ENCODE measurements at places on chromosomes 12 and 14. TPM values are rescaled to one million over a fixed set of nuclear protein-coding genes. Genes with fewer than 3 reads are reported as not detected.

The HOXC9 gene
- total RNA-seq, result 15.5 TPM

DNA sequence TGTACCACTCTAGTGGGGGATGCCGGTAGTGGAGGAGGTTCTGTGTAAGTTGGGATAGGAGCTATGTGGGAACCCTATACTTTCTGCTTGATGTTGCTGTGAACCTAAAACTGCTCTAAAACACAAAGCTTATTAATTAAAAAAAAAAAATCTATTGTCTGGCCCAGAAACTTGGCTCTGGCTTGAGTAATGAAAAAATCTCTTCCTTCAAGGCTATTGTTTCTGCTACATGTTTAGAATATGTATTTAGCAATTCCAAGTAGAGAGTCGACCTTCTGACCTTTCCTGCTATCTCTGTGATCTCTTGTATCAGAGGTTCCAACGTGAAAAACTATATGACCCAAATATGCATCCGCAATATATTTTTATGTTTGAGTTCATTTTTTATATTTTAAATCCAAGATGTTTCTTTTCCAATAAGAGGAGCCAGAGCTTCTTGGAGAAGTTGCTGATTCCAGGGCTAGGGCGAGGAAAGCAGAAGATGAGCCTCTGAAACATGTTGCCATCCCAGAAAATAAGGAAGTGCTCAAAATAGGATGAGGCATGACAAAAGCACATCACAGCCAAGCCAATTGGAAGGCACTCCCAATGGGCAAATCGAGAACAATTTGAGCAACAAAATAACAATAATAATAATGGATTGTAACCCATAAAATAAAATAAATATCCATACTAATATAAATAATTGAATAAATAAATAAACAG lies 184.6 kb upstream of the TMEM260 start:
- no peak for DNase-seq

- DNase-seq, result no peak
Measured at GRCh38 chr14:73695997-73696396, 18.2 kb downstream of the PNMA1 start.

The MLH3 gene
- total RNA-seq, result 17.9 TPM

- DNase-seq, result no peak
Measured at GRCh38 chr14:60989599-60989998, 8.6 kb downstream of the SLC38A6 start.

The RNF212B gene
- total RNA-seq, result not detected

The EIF2S3B gene
- 1.3 TPM for total RNA-seq

- peak; percentile 73 for DNase-seq
Measured at GRCh38 chr12:110039085-110039807, 9.1 kb downstream of the C12orf76 start.

The RFLNA gene
- 0.54 TPM for total RNA-seq

- no peak for DNase-seq
Measured at GRCh38 chr12:13069380-13069779, 25.2 kb downstream of the FAM234B start.

GRCh38 chr14:53470351-53471043 lies 317.4 kb upstream of the DDHD1 start:
- no peak for DNase-seq

- DNase-seq, result no peak
Measured at GRCh38 chr12:90622431-90622830, 332.5 kb downstream of the CCER1 start.

DNA sequence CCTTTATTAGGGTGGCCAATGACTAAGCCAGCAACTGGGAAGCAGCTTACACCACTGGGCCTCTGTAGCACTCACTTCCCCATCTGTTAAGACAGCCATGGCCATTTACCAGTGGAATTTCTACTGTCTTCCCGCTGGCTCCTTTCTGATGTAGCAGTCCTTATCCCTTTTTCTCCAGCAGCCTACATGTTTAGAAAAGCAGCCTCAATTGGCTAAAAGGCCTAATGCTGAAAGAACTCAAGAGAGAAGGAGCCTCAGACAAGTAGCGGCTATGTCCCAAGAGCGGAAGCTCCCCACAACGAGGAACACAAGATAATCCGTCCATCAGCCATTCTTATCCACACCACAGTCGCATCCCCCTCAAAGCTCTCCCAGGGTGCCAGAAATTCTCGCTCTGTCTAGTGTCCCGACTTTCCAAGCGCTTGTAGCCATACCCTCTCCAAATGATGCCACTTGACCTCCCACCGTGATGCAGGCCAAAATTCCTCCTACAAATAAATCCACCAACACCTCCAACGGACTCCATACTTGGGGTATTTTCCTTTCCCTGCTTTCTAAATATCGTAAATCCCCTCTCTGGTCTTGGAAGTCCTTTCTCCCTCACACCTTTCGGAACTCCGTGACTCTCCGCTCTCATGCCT lies 624 bp downstream of the M6PR start:
- DNase-seq, result no peak

DNA sequence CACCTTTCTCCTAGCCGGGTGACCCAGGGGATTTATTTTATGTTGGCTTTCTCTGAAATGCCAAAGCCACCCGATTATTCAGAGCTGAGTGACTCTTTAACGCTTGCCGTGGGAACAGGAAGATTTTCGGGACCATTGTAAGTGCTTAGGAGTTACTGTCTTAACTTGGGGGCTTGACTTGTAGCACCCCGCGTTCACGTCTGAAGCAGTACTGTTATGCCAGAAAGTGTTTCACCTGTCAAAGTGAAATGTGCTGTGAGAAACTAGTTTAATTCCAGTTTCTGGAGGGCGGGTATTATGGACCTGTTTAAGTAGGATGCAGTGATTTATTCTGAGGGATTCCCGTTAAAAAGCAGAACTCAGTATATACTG lies 218 bp downstream of the LYSET start:
- no peak for DNase-seq

The ADAMTS20 gene
- total RNA-seq, result 0.33 TPM

DNA sequence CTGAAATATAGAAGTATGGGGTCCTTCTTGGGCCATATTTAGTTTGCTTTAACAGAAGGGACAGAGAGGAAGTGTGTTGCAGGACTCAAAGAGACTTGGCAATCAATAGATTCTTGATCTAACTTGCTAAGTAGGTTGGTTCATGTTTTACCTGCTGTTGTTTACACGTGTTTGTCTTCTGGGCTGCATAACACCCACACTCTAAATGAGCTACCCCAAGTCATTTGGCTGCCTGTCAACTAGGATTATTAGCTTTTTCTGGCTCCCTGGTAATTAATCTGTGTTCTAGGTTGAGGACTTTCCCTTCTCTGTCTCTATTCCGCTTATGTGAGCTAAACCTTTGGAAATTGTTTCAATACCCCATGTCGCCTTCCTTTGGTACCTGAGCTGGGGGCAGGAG lies 10.1 kb upstream of the TBPL2 start:
- DNase-seq, result no peak

DNA sequence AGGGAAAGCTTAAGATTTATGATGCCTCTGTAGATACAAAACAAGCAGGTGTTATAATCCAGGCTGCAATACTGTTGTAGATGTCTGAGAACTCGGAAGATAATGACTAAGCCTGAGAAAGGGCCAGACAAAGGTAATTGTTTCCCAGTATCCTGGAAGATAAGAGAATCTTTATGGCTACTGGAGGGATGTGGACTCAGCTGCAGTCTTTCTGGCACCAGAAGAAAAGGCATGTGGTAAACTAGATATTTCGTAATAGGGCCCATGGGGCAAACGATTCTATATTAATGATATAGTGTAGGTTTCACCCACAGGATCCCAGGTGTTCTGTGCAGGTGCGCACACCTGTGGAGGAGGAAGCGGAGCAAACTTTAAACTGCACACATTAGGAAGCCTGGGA lies 9.2 kb upstream of the APOLD1 start:
- peak; percentile 10 for DNase-seq

- DNase-seq, result no peak
Measured at GRCh38 chr14:44081146-44081545, 425.9 kb downstream of the FSCB start.

- DNase-seq, result peak; percentile 98
Measured at GRCh38 chr14:72801381-72801812, 92.5 kb downstream of the DPF3 start.

DNA sequence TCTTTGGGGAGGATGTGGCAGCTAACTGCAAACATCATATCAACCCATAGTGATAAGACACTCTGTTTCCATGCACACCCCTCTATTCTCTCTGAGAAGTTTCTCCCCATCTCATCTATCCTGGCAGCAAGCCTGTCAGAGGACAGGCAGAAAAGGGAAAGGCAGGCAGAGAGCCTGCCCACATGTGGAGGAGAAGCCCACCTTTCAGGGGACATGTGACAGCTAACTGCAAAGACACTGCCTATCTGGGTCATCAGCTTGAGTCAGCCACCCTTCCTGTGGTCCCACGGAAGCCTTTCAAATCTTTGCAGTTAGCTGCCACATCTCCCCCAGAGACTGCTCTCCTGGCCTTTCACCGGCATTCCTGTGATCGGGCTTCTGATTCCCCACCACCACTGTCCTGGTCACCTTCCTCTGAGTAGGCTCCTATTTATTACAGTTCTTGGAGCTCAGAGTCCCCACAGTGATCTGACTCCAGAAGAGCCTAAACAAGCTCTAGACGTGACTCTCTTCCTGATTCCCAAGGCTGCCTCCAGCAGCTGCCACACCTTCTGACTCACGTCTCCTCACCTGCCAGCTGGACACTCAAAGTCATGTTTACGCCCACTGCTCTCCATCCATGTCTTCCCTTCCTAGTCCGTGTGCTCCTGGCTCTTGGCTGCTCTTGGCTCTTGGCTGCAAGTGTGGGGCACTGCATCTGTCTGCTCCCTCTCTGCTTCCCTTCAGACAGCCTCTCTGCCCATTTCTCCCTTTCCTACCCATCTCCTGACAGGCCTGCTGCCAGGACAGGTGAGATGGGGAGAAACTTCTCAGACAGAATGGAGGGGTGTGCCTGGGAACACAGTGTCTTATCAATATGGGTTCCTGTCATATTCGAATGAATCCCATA lies 7.5 kb upstream of the KRT1 start:
- no peak for DNase-seq

The MORN3 gene
- 0.89 TPM for total RNA-seq

DNA sequence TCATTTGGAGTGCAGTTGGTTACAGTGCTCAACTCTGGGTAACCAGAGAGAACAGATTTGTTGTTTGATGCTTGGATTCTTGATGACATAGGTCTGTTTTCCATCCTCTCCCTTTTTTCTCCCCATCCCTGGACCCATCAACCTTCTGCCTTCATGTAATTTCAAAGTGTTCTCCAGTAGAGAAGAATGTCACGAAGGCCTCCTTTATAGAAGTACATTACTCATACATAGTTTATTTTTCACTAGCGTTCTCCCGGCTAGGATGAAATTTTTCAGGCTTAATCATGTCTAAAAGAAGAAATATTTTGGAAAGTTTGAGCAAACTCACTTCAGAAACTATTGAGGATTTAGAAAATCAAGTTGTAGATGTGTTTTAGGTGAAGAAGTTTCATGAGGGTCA lies 20.9 kb upstream of the APPL2 start:
- no peak for DNase-seq

The TNFAIP2 gene
- 152 TPM for total RNA-seq

DNA sequence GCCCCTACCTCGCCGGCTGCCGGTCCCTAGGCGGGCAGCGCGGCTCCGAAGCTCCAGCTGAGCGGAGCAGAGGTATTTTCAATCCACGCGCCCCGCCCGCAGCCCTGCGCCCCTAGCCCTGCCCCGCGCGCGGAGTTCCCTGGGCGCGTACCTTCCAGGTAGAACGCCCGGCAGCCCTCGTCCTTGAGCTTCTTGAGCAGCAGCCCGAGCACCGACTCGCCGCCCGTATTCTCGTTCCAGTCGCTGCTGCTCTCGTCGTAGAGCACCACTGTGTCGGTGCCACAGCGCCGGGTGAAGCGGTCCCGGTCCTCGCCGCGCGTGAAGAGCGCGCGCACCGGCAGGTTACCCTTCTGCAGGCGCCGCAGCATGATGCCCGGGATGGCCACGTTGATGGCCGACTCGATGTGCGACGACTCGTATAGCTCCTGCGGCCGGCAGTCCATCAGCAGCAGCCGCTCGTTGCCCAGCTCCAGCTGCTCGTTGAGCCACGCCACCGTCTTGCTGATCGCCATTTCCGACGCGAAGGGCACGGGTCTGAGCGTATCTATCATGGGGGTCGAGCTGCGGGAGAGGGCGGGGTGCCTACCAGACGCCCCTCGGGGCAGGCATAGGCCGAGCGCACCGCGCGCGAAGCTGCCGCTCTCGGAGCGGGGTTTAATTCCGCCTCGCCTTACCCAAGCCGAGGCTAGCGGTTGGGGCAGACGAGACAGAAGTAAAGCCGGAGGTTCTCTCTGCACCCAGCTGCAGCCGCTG lies 636 bp downstream of the DUSP6 start:
- no peak for DNase-seq

The PLCZ1 gene
- not detected for total RNA-seq

DNA sequence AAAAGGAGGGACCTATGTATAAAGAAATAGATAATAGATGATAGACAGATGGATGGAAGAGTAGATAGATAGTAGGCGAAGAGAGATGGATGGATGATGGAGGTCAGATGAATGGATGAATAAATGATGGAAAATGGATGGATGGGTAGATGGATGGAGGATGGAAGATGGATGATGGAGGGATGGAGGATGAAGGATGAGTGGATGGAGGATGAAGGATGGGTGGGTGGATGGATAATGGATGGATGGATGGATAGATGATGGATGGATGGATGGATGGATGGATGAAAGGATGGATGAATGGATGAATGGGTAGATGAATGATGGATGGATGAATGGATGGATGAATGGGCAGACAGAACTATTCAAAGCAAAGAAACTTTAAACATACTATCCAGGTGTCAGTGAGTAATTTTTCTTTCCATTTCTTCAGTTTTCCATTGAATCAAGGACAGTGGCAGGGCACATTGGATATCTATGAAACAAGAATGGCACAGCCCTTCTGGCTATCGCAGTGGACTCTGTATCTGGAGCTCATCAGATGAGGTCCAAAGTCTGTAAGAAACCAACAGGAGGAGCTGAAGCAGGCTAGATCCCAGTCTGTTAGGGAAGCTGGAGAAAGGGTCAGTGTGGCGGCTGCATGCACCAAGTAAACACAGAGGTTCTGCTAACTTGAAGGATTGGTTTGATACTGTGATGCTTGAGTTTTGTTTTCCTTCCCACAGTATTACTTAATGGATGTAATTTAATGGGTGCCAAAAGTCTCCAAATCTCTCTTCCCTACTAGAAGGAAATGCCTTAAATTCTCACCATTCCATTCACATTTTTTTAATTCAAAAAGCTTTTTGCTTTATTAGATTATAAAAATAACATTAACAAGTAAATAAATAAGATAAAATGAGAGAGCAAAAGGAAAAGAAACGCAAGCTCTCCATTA lies 18.1 kb upstream of the MED13L start:
- DNase-seq, result no peak

Data from kidney epithelial cell (primary cell).